ENCODE measurements at places on chromosomes 3 and 15.

DNA sequence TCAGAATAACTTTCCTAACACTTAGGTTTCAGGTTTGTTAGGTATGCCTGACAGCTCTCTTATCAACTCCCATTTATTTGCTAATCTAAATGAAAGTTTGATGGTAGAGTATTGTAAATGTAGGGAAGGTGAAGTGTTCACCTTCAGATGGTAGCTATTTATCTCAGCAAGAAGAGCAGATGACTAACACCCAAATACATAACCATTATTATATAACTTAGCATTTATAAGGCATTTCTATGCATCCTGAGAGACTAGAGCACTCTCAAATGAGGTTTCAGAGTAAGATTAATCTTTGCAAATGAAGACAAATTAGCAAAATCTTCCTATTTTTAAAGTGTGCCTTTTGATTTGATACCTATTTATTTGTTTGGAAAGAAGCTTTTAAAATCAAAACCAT lies 143.8 kb downstream of the IGF1R start:
- no peak for DNase-seq

- no peak for DNase-seq
Measured at GRCh38 chr15:78675206-78675605, 34.2 kb upstream of the CHRNB4 start.

GRCh38 chr15:47582233-47582632 lies 135.1 kb upstream of the SEMA6D start:
- DNase-seq: no peak

DNA sequence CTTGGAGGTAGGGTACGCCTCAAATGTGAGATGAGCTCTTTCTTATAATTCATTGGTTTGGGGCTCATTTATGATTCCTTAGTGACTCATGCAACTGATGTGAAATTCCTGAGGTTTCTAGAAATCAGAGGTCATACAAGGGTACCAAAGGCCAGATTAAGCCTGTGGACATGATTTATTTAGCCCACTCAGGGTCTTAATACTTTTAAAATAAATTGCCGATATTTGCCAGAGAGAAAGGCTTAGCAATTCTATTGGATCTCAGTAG lies 289.0 kb downstream of the NEK10 start:
- DNase-seq: no peak

GRCh38 chr15:76865548-76865991 lies 39.6 kb downstream of the SCAPER start:
- DNase-seq: no peak

- DNase-seq: no peak
Measured at GRCh38 chr15:98983334-98983733, 24.3 kb downstream of the PGPEP1L start.

- no peak for DNase-seq
Measured at GRCh38 chr3:66299891-66300290, 79.1 kb downstream of the SLC25A26 start.
